Karpas-422 (cell line): ENCODE measurements at places on chromosomes 6 and 20. TPM values are rescaled to one million over a fixed set of nuclear protein-coding genes. Genes with fewer than 3 reads are reported as not detected.

Gene CD24
- total RNA-seq: 604 and 1,213 TPM in 2 replicates

Gene SYCP2L
- total RNA-seq: 0.11 TPM in 1 of 2 replicates, not detected in the other

DNA sequence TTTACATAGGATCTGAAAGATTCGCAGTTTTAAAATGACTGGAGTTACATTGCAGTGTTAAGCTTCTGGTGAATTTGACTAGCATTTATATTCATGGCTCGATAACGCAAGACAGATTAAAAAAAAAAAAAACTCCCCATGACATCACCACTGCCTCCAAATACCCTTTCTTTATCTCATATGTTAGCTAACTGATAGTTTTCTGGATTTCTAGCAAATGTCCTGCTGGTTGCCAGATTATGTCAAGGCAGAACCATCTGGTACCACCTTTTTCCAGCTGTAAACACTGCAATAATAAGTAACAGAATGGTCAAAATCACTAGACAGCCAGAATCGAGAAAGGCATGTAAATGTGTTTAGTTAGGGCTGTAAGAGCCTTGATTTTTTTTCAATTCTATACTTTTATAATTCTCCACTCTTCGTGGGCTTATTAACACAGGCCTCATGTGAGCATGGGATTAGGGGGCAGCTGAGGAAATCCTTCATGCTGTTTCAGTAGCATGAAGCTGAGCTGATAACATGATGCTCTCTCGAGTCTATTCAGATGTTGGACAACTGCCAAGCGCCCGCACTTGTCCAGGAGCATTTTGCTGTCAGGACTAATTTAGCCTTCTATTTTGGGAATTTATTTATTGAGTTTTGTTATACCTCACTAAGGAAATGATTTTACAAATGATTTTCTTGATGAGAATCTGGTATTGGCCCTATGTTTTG lies 166.0 kb upstream of the SCGN start:
- DNase-seq: no peak

GRCh38 chr6:97939440-97940168 lies 656.6 kb upstream of the MMS22L start:
- DNase-seq: no peak

Gene ECT2L
- not detected in 2 replicates for total RNA-seq

Gene MCCD1
- total RNA-seq: not detected in 2 replicates

Gene C6orf58
- not detected in 2 replicates for total RNA-seq

Gene MLIP
- total RNA-seq: not detected in 2 replicates

GRCh38 chr6:33978412-33979150 lies 167.3 kb downstream of the GRM4 start:
- peak; percentile 19 for DNase-seq

DNA sequence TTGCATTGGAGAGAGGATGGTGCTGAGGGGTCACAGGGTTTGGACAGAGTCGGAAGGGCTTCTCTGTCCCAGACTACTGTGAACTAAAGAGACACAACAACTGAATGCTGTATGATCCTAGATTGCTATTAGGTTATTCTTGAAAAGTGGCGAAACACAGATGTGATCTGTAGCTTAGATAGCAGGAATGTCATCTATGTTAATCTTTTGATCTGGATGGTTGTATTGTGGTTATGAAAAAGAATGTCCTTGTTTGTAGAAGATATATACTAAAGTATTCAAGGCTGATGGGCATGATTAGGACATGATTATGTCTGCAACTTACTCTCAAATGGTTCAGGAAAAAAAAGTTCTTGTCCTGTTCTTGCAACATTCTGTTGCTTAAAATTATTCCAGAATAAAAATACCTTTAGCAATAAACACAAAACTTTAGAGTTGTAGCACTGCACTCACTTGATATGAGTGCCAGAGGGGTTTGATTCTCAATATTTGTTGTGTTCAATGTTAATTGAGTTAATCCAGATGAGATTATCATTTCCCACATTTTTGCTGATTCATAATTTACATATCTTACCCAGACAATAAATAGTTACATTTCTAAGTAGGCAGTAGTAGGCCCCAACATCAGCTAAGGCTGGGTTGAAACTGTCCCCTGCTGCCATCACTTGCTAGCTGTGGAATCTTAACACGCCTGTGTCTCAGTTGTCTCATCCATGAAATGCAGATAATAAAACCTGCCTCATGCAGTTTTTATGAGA lies 645.2 kb downstream of the KIF16B start:
- no peak for DNase-seq

GRCh38 chr6:167129562-167129961 lies 6.7 kb downstream of the CCR6 start:
- no peak for DNase-seq
